ENCODE measurements at places on chromosomes 4 and X. TPM values are rescaled to one million over a fixed set of nuclear protein-coding genes. Genes with fewer than 3 reads are reported as not detected.

The TCP11X2 gene
- total RNA-seq = not detected

The GRID2 gene
- not detected for total RNA-seq

The NSUN7 gene
- total RNA-seq = 0.27 TPM

The PCDH10 gene
- not detected for total RNA-seq

The SMIM10L2A gene
- 0.40 TPM for total RNA-seq

The PDLIM3 gene
- total RNA-seq = 0.25 TPM

The HOPX gene
- 14.7 TPM for total RNA-seq

The BLOC1S4 gene
- total RNA-seq = 11.0 TPM

The IQCM gene
- not detected for total RNA-seq

The EPHA5 gene
- total RNA-seq = not detected

The CSAG2 gene
- total RNA-seq = 0.26 TPM

The CSAG3 gene
- 0.26 TPM for total RNA-seq

The MAGEA1 gene
- not detected for total RNA-seq

The NDST4 gene
- not detected for total RNA-seq

The NEK1 gene
- total RNA-seq = 9.5 TPM

The GIMD1 gene
- total RNA-seq = not detected

The GYG2 gene
- not detected for total RNA-seq

The DMRTC1B gene
- total RNA-seq = not detected

Measured in activated naive CD4-positive, alpha-beta T cell treated with anti-CD3 and anti-CD28 coated beads for 36 hours (primary cell).